Frontal cortex (tissue), 4 donors: ENCODE measurements at places on chromosomes 3 and 15. TPM values are rescaled to one million over a fixed set of nuclear protein-coding genes. Genes with fewer than 3 reads are reported as not detected.

MRPL3 gene
- total RNA-seq: 117 TPM

TRPM1 gene
- not detected for total RNA-seq

TMA7 gene
- total RNA-seq: 99.9 TPM

CACNA2D3 gene
- total RNA-seq: 30.6 TPM

GPR160 gene
- total RNA-seq: 2.9 TPM

PLSCR5 gene
- under 0.01 TPM for total RNA-seq

HIGD2B gene
- total RNA-seq: under 0.01 TPM

PAQR5 gene
- total RNA-seq: 0.82 TPM

MUSTN1 gene
- total RNA-seq: not detected

A4GNT gene
- total RNA-seq: not detected

RBMS3 gene
- 11.4 TPM for total RNA-seq

CASR gene
- total RNA-seq: not detected

GPR149 gene
- total RNA-seq: 7.7 TPM

UTS2B gene
- total RNA-seq: 0.41 TPM

GOLGA6B gene
- total RNA-seq: not detected

ALDH1L1 gene
- total RNA-seq: 1.6 TPM

UBE2E1 gene
- total RNA-seq: 112 TPM
